ENCODE measurements at places on chromosomes 1 and 21.
A peak's percentile ranks its signal among the peaks of the same experiment; 100 is the strongest.

DNA sequence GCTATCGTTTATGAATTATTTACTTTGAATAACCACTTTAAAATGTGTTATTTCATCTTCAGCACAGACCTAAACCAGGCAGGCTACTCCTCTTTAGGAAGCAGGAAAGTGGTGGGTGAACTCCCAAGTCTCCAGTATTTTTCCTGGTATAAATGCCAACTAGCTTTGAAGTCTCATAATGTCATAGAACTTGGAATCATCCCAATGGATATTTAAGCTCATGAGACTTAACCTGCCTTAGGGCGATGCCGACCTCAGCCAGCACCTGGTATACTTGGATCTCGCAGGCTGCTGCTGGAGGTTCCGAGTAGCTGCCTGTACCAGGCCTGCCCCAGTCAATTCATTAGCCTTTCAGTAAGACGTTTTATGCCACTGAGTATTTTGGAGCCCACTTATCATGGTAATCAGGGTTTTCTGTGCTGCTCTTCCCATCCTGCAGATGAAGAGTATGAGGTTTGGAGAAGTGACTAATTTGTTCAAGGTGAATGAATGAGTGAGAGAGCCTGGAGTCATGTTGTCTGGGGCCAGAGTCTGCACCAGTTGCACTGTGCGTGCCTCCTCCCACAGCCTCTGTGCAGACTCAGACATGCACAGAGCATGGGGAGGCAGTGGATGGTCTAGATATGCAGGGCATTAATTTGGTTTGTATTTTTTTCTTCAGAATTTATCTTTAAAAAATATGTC is 34.9 kb downstream of the VANGL1 start:
- DNase-seq: no peak

DNA sequence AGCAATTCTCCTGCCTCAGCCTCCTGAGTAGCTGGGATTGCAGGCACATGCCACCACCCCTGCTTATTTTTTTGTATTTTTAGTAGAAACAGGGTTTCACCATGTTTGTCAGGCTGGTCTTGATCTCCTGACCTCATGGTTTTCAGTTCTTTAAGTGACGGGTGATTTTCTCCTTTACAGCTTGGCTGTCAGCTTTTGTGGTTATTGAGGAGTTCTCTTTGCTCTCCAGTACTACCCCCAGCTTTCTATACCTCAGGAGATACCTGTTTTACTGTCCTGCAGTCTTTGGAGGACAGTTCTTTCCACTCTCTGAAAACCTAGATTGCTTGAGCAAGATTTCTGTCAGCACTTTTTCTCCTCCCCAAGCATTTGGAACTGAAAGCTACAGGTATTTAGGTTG is 45.9 kb upstream of the EGLN1 start:
- DNase-seq: no peak

DNA sequence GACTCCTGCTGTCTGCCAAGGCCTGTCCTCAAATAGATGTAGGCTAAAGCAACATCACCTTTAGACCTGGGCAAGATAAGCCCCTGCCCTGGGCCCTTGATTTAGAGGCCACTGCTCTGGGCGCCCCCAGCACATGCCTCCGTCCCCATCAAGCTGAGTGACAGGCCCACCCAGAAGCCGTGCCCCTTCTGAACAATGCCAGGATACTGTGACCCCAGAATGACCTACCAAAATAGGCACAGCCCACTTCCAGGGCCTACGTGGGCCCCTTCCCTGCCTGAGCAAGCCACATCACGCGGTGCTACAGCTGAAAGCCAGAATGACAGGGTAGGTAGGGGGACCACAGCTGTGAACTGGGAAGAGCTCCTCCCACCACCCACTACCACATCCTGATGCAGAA is 24.7 kb upstream of the BECN2 start:
- no peak for DNase-seq

- DNase-seq: no peak
Measured at GRCh38 chr1:20978413-20978812, 191.3 kb upstream of the HP1BP3 start.

GRCh38 chr1:67552336-67552759 is 122.1 kb upstream of the SERBP1 start:
- DNase-seq: no peak

DNA sequence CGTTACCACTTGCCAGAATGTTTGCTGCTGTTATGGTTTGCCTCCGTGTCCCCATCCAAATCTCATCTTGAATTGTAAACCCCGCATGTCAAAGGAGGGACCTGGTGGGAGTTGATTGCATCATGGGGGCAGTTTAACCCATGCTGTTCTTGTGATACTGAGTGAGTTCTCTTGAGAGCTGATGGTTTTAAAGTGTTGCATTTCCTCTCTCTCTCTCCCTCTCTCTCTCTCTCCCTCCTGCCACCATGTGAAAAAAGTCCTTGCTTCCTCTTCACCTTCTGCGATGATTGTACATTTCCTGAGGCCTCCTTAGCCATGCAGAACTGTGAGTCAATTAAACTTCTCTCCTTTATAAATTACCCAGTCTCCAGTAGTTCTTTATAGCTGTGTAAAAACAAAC is 44.4 kb downstream of the CFHR5 start:
- no peak for DNase-seq

DNA sequence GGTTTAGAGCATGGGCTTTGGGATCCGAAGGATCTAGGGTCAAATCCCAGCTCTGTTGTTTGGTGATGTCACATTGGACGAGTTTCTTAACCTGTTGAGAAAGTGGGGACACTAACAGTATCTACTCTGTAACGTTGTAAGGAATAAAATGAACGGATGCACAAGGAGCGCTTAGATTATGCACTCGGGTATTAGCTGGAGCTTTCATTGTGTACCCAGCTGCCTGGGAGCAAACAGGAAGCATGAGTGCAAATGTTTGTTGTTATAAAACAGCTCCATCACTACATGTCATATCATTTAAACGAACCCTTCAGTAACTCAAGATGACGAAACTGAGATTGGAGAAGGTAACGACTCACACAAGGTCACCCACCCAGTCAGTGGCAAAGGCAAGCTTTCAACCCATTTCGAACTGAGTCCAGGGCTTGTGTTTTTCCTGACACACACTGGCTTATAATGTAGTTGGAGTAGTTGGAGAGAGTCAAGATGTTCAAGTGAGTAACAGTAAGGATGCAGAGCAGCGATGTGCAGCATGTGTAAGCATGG is 16.2 kb upstream of the SLC6A17 start:
- no peak for DNase-seq

DNA sequence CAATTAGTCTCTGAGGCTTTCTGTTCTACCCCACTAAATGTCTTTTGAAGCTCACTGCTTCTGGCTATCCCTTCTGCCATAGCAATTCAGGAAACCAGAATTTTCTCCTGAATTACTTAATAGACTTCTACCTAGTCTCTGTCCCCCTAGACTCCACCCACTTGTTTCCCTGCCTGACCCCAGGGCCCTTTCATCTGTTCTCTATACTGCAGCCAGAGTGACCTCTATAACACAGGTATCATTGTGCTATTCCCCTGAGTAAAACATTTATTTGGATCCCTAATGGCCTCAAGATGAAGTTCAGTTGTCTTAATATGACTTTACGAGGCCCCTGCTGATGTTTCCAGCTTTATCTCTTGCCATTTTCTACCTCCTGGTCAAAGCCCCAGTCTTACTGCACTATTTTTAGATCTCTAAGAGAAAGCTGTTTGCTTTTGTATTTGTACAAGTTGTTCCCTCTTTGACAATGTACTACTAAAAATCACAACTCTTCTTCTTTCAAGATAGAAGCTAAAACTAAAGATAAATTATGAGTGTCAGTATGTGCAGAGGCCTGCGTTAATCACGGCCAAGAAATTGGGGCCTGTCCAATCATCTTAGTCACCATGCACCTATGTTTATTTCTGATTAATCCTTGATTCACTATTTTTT is 54.5 kb downstream of the ATP1B1 start:
- no peak for DNase-seq

DNA sequence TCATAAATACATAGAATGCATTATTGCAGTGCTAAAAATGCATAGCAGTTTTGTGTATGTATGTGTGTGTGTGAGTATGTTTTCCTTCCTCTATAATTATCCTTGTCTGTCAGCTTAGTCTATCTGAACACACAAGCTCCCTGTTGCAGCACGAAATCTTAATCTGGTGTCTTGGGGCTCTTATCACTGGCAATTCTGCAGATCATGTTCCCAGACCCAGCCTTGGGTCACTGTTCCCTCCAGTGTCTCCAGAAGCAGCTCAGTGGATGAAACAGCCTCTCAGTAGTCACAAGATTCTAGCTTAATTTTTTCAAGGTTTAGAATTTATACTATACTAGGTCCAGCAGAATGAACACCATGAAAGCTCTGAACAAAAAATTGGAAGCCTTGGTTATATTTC is 777.9 kb downstream of the MRPL39 start:
- DNase-seq: no peak

DNA sequence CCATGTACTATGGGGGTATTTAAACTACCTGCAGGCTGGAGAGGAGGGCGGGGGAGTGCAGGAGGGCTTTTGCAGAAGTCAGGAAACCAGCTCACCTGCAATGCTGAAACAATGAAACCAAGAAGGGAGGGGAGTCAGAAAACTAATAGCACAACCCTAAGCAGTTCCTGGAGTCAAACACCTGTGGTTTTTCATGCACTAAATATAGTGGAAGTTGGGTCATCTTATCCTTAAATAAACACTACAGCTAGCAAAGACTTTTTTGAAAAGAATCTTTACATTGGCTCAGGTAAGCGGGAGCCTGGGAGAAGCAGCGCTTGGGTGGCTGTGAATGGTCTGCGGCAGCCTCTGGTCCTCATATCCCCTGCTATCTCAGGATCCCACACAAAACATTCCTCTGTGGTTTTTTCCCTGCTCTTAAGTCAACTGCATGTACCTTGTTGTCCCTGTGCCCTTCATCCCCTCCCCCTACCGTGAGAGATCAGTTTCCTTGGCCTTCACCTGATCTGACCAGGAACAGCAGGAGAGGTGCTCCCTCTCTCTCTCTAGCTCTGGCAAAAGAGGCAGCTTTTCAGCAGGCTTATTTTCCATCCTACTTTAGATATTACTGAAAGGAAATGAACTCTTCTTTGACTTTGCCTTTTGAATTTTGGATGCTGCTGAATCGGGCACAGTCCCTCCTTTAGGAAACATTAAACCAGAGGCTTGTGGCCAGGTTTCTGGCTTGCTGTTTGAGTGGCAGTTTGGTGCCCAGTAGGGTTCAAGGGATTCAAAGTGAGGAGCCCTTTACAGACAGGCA is 26.6 kb downstream of the TENT5C start:
- DNase-seq: no peak

DNA sequence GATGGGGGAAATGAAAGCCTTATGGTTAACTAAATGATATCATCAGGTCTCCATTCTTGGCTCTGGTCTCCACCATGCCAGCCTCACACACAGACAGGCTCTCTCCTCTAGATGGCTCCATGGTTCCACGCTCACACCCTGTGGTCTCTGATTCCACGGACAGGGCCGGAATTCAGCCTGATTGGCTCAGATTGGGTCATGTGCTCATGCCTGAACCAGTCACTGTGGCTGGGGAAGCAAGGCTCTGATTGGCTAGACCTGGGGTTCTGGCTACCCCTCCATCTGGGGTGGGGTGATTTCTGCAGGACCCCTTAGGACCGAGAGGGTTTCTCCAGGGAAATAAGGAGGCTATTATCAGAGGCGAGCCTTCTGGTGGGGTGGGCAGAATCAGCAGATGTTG is 277.0 kb downstream of the PTPRU start:
- peak; percentile 10 for DNase-seq

GRCh38 chr1:230277201-230278025 is 148.7 kb downstream of the PGBD5 start:
- DNase-seq: no peak

DNA sequence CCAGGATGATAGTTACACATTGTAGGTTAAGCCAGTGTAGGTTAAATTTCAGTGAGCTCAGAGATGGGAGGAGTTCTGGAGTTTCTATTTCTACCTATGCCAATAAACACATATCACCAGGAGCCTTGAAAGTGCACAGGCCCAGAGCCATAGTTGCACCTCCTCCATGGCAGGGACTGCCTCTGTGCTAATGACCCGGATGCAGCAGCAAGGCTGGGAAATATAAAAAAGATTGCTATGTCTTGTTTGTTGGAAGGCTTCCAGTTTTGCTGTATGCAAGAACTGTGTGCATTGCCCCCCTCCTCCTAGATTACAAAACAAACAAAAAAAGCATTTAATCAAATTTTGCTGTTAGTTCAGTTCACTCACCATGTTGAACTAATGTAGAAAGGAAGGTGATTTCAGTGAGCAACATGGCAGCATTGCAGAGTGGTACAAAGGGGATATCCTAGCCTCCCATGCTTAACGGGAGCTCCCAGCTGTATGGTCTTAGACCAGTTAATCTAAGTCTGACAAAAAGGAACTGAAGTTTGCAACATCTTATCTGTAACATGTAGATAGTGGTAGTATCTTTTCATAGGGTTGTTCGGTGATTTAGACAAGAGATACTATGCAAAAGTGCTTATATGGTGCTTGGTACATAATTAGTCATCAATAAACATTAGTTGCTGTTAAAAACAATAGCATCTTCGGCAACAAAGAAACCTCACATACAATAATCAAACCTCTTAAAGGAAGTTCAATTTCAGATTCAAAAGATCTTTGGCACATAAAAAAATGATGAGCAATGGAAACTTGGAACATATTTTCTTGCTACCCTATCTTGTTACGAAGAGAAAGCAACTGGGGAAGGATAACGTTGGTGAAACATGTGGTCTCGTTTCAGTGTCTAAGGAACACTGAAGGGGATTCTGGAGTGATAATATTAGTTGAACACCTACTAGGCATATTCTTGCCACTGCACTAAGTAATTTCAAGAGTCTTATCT is 309.5 kb downstream of the ASTN1 start:
- DNase-seq: no peak

DNA sequence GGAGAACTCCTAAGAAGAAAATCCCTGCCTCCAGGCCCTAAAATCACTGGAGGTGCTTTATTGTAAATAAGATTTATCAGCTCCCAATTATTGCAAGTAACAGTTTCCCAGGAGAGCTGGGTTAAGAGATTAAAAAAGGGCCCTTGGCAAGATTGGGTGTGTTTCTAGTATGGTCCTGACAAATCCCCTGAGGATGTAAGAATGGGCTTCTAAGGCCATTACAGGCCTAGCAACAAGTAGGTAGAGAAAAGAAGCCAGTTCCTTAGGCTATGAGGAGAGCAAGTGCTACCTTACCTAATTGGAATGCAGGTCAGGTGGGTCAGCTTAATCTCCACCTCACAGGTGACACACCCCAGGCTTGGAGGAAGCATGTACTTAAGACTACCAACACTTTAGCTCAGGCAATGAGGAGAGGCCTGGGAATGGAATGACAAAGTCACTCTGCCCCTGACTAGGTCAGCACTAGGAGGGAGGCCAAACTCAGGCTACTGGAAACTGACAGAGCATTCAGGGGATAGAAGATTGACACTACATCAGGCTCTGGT is 6.8 kb upstream of the OTUD7B start:
- DNase-seq: no peak

GRCh38 chr1:3327389-3327702 is 127.1 kb upstream of the ARHGEF16 start:
- no peak for DNase-seq

DNA sequence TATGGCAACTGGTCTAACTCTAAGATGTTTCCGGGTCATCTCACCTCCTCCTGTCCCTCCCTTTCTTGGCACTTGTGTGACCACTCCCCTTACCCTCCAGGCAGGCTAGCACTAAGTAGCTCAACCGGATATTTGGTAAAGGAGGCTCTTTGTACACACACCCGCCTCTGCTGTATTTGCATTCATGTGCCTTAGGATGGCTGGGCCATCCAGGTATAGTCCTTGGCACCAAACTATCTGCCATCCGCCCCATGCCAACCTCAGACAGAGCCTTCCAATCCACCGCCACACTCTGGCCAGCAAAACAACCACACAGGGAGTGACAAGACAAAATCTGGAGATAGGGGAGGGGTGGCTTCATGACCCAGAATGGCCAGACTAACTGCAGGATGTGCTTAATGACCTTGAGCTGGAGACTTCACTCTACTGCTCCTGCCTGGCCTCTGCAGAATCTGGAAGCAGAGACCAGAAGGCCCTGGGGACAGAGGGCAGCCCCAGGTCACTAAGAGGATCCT is 59.5 kb downstream of the CDK18 start:
- DNase-seq: no peak
